ENCODE measurements at places on chromosomes 6 and 20.

GRCh38 chr6:36973647-36974046 lies 12.3 kb downstream of the MTCH1 start:
- no peak for DNase-seq

DNA sequence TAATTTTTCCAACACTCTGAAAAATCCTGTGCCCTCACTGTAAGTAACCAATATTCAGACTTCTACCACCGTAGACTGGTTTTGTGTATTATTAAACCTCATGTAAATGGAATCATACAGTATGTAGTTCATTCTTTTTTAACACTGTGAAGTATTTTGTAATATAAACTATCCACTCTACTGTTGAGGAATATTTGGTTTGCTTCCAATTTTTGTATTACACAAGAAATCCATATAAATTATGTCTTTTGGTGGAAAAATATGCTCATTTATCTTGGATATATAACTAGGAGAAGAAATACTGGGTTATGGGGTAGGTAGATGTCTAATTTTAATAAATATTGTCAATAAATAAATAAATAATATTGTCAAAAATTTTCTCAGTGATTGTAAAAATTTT lies 116.8 kb downstream of the CHD6 start:
- no peak for DNase-seq

GRCh38 chr6:57216235-57217101 lies 5.6 kb downstream of the RAB23 start:
- no peak for DNase-seq

DNA sequence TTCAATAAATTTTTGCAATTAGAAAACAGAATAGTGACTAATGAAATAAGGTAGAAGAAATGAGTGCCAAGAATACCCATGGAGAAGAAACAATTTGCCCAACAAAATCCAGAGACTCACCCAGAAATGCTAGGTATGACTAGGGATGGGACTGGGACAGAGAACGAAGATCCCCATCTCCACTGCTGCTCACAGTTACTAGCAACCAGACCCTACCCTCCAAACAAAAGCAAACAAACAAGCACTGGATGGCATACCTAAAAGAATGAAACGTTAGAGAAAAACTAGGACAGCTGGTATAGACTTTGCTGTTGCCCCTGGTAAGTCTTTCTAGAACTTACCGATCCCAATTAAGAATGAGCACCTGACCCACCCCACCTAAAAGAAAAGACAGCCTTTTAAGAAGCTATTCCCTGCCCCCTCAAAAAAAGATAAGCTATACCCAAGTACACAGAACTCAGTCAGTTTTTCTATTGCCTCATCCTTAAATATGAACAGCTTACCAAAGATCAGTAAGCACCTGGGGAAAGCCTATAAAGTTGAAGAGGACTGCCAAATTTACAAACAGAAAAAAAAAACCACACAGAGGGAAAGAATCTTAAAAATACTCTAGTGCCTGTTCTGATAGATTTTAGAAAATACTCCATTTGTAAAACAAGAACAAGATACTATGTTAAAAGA lies 31.7 kb downstream of the REPS1 start:
- DNase-seq, result no peak

DNA sequence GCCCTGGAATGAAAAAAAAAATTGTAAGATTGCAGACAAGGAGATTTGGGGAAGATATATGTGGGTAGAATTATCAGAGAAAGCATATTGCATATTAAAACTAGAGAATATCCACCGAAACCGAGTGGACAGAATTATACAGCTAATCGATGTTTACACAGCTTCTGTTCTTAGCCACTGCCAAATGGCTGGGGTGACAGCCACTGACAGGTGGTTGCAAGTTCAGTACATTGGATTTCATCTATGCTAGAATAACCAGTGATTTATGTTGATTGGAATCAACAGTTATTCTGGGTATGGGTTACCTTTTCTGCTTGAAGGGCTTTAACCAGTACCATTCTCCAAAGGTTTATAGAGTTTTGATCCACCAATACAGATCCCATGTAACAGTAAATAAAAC lies 48.4 kb upstream of the THEMIS start:
- no peak for DNase-seq

GRCh38 chr6:18400831-18401446 lies 13.8 kb downstream of the RNF144B start:
- no peak for DNase-seq

GRCh38 chr20:3635346-3635745 lies 27.9 kb downstream of the GFRA4 start:
- no peak for DNase-seq

- DNase-seq, result no peak
Observed at GRCh38 chr6:13297391-13297790, 30.9 kb downstream of the TBC1D7 start.

- DNase-seq, result no peak
Observed at GRCh38 chr6:168016176-168016620, 18.7 kb downstream of the KIF25 start.

DNA sequence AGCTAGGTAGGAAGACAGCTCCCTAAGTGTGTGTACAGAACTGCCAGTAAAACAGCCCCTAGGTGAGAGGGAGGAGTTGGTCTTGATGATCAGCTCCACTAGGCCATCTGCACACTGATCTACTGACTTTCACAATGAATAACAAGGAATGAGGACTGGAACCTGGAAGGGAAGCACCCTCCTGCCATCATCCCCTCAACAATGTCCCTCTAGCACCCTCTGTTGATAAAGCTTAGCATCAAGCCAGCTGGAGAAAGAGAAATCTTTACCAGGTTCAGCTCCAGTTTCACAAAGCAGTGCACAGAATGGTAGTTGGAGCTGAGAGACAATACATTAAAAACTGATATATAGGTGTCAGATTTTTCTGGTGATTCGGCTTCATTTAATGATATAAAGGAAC lies 57.2 kb upstream of the IRAK1BP1 start:
- DNase-seq, result no peak

GRCh38 chr6:84521511-84521910 lies 242.9 kb downstream of the TBX18 start:
- DNase-seq, result no peak

GRCh38 chr6:16244869-16245451 lies 6.6 kb downstream of the GMPR start:
- DNase-seq, result no peak

DNA sequence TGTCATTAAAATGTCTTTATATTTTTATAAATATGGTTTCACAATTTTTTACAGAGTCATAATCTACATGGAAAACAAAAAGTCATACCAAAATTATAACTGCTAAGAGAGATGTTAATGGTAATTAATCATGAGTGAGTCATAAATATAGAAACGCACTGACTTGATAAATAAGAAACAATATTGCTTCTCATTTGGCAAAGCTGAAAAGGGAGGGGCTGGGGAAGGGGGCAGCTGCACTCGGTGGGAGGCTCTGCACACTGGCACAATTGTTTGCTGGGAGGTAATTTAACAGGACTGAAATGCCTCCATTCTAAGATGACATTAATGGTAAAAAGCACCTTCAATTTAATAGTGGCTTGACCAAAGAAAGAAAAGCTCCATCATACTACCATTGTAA lies 133.3 kb upstream of the AGPAT4 start:
- no peak for DNase-seq

DNA sequence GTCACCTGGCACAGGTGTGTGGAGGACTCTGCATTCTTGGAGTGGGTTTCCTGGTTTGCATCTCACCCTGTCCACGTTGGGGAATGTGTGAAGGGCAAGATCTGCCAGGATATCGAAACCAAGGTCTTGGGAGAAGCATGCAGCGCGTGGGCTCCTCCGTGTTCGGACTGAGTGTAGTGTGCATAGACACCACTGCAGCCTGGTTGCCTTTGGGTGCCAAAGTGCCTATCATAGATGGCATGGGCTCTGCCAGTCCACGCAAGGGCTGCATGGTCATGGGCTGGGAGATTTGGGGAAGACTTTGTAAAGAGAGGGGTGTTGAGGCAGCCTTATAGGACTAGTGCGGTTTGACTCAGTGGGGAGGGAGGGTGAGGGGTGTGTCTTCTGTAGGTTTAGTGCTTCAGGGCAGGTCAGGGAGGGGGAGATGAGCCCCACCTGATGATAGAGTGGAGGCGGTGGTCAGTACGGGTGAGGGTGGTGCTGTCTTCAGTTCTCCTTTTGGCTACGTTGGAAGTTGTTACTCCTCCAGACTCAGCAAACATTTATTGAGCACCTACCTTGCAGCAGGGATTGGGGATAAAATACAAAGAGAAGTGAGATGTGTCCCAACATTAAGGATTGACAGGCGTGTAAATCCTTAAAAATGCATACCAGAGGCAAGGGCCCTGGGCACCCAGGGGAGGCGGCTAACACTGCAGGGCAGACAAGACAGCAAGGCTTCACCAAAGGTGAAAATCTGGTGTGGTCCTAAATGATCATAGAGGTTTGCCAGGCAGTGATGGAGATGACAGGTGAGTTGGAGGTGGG lies 28.3 kb downstream of the DUSP22 start:
- DNase-seq, result no peak

GRCh38 chr6:96304997-96305396 lies 216.6 kb upstream of the UFL1 start:
- DNase-seq, result no peak

DNA sequence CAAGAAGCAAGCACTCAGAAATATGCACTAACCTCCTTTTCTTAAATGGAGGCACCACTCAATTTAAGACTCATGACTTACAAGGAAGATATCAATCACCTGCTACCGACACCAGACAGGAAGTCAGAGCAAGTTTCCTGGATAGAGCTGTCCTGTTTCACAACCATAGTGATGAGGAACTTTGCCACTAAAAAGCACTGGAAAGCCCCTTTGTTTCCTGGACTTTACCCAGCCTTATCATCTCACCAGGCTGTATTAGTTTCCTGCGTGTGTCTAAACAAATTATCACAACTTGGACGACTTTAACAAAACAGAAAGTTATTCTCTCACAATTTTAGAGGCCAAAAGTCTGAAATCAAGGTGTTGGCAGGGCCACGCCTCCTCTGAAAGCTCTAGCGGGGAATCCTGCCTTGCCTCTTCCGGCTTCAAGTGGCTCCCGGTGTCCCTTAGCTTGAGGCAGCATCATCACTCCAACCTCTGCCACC lies 253.8 kb upstream of the STXBP5 start:
- DNase-seq, result no peak

GRCh38 chr6:32081168-32081990 lies 27.8 kb downstream of the TNXB start:
- no peak for DNase-seq

DNA sequence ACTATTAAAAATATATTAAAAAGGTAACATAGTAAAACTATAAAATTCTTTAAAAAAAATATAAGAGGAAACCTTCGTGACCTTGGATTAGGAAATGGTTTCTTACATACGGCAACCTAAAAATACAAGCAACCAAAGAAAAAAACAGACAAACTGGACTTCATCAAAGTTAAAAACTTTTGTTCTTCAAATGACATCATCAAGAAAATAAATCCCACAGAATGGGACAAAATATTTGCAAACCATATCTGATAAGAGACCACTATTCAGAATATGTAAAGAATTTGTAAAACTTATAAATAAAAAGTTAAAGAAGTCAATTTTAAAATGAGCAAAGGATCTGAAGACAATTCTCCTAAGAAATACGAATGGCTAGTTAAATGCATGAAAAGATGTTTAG lies 110.0 kb downstream of the ATG5 start:
- no peak for DNase-seq

DNA sequence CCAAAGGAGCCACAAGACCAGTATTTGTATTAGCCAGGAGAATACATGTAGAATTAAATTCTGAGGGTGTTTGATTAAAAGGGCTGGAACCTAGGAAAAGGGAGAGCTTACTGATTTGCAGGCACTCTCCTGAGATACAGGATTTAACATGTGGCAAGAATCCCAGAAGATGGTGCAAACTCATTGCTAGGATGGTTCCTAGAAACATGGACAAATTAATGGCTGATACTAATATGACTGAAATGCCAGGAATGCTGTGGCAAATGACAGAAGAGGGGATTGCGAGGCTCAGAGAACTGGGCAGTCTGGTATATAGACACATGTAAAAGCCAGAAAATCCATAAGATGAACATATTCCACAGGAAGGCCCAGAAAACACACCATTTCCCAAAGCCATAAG lies 118.1 kb downstream of the RWDD2A start:
- no peak for DNase-seq

GRCh38 chr20:43983904-43984361 lies 69.3 kb downstream of the TOX2 start:
- no peak for DNase-seq

DNA sequence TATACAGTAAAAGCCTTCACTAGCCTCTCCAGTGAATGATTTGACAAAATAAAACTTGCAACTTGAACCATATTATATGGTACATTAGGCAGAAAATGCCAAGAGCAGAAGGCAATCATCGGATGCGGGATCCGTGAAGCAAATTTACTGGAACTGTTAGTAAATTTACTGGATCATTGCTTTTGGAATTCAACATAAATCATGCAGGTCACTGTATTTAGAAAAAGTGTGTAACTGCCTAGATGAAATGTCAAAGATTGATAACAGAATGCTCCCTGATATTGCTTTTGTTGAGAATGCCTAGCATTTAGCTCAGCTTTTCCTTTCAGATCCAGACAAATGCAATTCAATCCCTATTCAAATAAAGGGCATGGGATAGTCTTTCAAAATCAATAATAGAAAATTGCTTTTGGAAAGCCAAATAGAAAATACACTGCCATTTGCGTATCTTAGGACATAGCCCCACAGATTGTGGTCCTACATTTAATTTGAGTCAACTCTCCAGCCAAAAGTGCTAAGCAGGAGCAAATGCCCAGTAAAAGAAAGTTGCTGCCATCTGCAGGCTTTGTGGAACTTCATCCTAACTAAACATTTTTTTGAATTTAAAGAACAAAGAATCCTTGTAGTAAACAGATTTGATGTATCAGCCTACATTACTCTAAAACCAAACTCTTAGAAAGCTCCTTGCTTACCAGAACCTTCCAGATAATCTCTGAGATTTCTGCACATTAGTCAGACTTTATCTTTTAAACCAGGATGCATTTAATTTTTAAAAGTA lies 109.5 kb upstream of the HSF2 start:
- no peak for DNase-seq

GRCh38 chr6:84332139-84333034 lies 104.9 kb upstream of the CEP162 start:
- DNase-seq, result no peak

GRCh38 chr6:10309457-10310329 lies 105.2 kb downstream of the TFAP2A start:
- no peak for DNase-seq

GRCh38 chr20:53941680-53942471 lies 128.5 kb downstream of the BCAS1 start:
- DNase-seq, result no peak

DNA sequence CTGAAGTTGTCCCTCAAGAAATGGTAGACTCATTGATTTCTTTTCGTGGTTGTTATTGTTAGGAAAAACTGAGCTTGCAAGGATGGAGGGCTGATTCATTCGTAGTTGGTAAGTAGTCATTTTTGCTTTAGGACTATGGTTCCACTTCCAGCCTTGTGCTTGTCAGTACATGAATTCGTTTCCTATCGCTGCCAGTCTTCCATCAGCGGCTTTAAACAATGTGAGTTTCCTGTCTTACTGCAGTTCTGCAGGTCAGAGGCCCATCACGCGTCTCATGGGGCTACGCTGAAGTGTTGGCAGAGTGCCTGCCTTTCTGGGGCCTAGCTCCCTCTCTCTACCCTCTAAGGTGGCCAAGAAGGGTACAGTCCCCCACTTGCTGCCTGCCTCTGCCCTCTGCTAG lies 11.4 kb upstream of the MDFI start:
- no peak for DNase-seq

GRCh38 chr6:42316981-42317380 lies 99.3 kb upstream of the MRPS10 start:
- no peak for DNase-seq

GRCh38 chr6:5081955-5082354 lies 3.2 kb upstream of the PPP1R3G start:
- DNase-seq, result no peak

- DNase-seq, result no peak
Observed at GRCh38 chr6:36954262-36954931, at the start of gene PI16. TSS of gene PI16 (plus strand) at chr6:36954738. CDS start at chr6:36954761, 23 bp downstream.
